ENCODE measurements at places on chromosomes 3 and 15. TPM values are rescaled to one million over a fixed set of nuclear protein-coding genes. Genes with fewer than 3 reads are reported as not detected.
A peak's percentile ranks its signal among the peaks of the same experiment; 100 is the strongest.

DNA sequence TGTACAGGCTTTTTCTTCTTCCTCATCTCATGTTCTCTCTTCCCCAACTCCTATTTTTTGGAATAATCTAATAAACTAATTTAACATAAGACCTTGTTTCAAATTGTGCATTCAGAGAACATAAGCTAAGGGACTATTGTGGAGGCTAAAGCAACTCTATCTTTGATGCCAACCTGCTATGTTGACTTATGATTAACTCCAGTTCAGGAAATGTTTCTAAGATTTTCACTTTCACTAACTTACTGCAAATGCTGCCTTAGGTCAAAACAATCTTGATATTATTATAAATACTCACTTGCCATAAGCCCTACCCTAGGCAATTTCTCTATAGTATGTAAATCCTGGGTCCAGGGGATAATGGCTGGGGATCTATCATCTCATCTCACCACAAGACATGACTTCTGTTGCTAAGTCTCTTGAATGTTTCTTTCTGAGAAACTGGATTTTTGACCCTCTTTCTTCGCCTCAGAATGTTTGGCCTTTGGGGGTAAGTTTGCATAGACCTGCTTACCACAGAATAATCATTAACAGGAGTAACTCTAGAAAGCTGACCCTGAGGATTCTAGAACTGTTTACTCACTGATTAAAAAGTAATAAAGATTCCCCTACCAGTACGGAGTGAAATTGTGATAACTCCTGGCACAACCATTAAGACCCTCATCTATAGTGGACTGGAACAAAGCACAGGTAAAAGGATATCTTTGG lies 768.1 kb downstream of the GBE1 start:
- DNase-seq, result no peak

GRCh38 chr3:179991883-179992282 lies 44.9 kb downstream of the PEX5L start:
- DNase-seq, result no peak

DNA sequence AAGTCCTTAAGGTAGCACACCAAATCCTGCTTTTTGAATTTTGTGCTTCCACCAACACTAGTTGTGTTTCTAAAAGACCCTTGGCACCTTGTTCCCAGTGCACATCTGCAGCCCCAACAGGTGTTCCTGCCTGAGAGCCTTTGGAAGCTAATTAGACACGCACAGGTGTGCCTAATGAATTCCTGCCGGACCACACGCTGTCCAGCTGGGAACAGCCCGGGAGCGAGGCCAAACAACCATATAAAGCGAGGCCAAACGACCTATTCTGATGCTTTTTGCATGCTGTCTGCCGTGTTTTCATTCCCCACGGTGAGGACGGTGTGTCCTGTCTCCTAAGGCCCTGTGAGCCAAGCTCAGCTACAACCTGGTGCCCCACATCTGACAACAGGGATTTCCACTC lies 99.5 kb downstream of the ATG7 start:
- no peak for DNase-seq

- DNase-seq, result no peak
Measured at GRCh38 chr3:51691021-51691420, 15.8 kb upstream of the GRM2 start.

- no peak for DNase-seq
Measured at GRCh38 chr15:64824929-64825430, 467 bp downstream of the PIF1 start.

- no peak for DNase-seq
Measured at GRCh38 chr3:133117342-133117741, 79.2 kb downstream of the TMEM108 start.

GRCh38 chr3:106130384-106131198 lies 261.8 kb upstream of the CBLB start:
- DNase-seq, result no peak

DNA sequence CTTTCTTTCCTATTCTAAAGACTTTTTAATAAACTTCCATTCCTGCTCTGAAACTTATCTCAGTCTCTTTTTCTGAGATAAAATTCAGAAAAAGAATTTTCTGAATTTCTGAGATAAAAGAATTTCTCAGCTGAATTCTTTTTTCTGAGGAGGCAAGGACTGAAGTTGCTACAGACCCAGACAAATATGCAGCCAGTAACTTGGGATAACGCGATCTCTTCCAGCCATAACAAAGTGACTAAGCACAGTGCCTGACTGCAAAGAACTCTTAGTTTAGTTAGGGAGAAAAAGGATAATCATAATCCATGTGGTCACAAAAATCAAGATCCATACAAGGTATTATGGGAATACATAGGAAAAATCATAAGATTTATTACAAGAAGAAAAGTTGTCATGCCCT lies 222.0 kb upstream of the GAP43 start:
- DNase-seq, result no peak

DNA sequence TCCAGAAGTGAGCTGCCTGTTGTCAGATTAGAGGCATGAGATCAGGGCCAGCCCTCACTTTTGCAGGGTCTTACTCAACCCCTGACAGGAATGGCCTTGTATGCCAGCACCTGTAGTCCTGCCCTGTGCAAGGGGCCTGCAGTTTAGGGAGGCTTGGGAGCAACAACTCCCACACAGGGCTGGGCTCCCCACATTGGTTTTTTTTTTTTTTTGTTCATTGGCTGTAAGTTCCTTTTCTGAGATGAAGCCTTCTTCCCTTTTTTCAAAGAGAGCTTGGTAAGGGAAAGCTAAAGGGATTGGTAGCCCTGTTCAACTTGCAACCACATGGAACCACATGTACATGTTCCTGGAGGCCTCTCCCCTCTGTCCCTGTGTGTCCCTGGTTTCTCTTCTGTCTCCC lies 46.4 kb downstream of the TNFAIP8L3 start:
- no peak for DNase-seq

GRCh38 chr3:47444103-47444502 lies 31.6 kb downstream of the SCAP start:
- DNase-seq, result peak; percentile 54

DNA sequence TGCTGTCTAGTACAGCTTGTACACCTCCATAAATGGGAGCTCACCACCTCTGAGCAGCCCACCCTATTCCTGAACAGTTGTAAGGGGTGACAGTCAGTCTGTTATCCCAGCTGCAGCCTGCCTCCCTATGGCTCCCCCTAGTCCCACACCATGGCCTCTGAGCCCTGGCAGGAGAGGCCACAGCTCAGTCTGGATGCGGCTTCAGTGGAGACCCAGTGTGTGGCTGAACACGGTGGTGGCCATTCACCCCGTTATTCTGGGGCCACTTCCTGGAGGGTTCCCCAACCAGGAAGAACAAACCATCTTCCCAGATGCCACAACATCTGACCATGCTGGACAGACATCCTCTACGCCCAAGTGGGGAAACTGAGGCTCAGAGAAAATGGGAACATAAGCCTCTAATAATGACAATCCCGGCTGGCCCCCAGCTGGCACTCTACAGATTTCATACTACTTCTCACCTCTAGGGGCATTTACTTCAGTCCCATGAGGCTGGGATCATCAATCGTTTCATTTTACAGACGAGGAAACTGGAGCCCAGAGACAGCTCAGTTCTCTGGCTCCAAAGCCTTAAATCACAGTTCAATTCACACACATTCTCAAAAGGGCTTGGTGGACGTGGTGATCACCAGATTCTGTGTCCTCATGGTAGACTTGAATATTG lies 9.2 kb upstream of the GRIP2 start:
- no peak for DNase-seq

GRCh38 chr3:116165641-116166040 lies 279.6 kb downstream of the LSAMP start:
- DNase-seq, result no peak

DNA sequence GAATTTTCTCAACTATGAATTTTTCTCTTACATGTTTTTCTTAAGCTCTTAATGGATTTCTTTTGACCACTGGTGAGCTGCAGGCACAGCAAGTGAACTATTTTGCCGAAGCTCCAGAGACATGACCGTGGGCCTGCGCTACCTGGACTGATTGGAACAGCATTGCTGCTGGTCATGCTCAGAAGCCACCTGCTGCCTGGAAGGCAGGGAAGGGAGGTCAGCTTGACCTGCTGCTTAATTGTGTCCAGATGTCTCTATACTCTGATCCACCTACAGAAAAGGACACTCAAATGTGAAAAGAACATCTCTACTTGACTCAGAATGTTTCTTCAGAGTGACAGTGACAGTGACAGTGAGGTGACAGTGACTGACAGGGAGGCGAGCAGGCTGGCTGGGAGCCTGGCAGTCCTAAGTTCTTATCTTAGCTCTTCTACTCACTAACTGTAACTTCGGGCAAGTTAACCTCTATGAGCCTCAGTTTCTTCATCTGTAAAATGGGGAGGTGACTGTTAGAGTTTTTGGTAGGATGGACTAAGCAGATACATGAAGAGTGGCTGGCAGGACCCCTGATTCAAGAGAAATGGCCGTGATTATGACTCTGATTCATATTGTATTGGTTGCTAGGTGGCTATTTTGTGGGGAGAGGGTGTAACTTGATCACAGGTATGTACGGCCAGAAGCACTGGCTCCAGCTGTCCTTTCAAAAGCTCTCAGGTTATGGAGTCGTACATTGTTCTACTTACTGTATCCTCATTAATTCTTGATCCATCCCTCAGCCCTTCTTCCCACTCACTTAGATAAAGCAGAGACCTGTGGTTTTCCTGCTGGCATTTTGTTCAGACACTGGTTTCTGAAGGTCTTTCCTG lies 54.8 kb upstream of the DLG1 start:
- DNase-seq, result no peak

Gene ZNF662
- 0.57 TPM for polyA plus RNA-seq

Gene SLC12A8
- polyA plus RNA-seq, result 6.9 TPM

Gene NRG4
- 0.96 TPM for polyA plus RNA-seq

Gene FEZF2
- polyA plus RNA-seq, result not detected
